Hematopoietic multipotent progenitor cell treated with erythropoietin and hydrocortisone succinate and interleukin-3 and kit ligand, for 17 days (in vitro differentiated cells): ENCODE measurements at places on chromosomes 11 and 22.

- no peak for DNase-seq
Observed at GRCh38 chr11:100434821-100435641, 252.1 kb upstream of the ARHGAP42 start.

DNA sequence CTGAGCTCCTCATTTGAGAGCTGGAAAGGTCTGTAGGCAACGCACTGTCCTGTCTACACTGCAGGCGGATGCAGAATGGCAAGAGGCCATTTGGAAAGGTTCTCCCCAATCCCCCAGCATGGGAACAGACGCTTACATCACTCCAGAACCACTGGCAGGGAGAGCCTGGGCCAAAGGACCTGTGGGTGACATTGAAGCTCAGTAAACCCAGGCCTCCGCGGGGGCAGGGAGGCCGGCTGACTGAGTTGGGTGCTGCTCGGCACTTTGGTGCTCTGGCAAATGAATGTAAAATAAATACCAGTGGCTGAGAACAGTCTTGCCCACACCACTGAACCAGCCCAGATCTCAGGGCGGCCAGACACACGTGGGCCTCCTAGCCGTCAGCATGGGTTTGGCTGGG lies 22.4 kb downstream of the TOM1 start:
- no peak for DNase-seq

DNA sequence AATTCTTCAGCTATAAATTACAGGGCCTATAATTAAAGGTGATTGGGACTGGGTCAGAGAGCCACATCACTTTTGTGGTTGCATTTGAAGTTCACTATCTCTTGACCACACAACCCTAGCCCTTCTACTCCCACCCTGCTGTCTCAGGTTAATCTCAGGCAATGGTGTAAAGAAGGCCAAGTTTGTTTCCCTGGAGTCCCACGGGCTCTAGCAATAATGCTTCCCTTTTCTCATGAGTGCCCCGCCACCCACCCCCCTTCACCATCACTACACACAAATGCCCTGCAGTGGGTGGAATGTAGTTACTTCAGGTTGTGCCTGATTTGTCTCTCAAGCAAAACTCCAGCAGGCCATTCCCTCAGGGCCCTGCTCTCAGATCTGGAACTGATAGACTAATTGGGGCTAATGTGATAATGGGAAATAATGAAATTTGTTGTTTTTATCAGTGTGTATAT lies 1.8 kb upstream of the EHF start:
- DNase-seq = no peak

- no peak for DNase-seq
Observed at GRCh38 chr11:128723531-128723930, 29.7 kb downstream of the FLI1 start.

- no peak for DNase-seq
Observed at GRCh38 chr11:75593286-75593915, 31.3 kb downstream of the SERPINH1 start.

DNA sequence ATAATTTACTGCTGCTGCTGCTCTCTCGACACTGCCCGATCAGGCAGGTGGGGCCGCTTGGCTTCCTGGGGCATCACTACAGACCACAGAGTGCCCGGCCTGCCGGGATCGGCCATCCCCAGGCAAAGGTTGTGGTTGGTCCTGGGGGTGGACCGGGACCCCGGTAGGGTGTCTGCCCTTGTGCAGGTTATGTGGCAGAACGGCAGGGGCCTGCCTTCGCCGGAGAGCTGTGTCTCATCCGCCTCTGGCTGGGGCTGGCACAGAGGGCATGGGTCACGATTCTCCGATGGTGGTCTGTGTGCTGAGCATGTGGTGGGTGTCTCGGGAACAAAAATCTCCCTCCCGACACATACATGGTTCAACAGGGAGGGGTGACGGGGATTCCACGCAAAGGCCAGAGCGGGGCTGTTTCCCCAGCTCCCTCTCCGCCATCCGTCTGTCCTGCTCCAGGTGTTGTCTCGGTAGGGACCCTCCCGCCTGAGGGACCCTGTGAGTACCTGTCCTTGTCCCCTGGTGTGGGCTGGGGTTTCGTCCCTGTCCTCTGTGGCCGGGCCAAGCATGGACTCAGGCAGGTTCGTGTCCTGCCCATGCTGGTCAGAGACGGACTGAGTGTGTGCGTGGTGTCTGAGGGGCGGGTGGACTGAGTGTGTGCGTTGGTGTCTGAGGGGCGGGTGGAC lies 7.8 kb downstream of the GRAMD4 start:
- DNase-seq = no peak

DNA sequence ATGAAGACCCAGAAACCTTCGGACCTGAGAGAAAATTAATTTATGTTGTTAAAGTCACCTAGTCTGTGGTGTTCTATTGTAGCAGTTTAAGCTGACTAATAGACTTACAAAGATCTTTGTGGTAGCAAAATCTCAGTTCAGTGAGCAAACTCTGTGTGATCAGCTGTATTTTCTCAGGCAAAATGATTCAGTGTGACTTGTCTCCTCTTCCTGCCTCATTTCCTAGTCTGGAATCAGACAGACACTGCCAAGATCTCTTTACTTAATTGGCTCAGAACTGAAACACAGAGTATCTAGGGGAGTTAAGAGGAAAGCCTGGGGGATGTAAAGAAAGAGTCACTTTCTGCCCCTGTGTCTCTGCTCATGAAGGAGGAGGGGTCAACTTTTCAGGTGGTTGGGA lies 564.7 kb downstream of the KCNA4 start:
- no peak for DNase-seq

DNA sequence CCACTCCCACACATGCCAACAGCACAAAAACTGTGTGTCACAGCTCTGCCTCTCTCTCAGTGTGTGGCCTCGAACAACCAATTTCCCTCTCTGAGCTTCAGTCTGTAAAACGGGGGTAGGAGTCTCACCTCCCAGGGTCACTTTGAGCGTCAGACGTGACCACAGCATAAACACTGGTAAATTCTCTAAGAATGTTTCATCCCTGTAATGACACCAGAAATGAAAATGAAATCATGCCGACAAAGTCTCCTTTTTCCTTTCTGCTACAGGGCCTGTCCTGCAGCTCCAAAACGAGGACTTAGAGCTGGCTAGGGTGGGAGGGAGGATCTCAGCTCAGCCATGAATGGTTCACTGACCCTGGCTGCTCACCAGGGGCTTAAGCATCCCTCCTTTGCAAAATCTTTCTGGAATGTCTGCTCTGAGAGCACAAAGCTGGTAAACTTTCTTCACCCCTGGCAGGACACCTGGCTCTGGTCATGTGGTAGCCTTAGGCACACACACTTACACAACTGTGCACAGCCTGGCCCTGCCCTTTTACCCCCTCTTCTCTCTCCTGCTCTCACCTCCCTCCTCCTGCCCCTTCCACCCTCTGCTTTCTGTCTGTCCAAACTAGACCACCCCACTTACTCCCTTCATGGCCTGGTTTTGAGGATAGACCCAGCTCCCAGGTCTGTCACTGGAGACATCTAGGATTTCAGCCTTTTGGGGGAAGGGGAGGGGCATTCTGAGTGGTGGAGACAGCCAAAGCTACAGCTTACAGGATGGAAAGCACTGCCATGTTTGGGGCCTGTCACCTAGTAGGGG lies 12.3 kb upstream of the TSKU start:
- no peak for DNase-seq

DNA sequence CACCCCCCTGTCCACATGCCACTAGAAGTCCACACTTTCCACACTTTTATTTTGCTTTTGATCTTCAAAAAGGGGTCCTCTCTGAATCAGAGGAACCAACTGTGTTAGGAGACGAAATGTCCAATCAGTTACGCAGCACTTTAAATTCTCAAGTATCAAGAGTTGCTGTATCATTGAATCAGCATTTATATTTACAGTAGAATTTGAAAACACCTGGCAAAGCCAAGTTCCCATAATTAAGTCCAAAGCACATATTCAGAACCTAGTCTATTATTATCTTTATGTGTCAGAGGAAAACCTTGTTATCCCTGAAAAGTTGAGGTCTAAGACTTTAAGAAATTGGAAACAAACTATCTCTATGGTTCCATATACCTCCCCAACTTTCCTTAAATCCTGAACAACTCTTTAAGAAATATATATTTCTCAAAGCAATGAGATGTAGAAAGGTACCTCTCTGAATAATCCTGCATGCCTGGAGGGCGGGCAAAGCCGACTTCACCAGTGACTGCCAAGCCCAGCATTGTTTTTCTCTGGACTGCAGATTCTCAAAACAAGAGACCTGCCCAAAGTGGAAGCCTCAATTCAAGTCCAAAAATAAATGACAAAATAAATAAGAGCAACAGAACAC lies 75.9 kb upstream of the ARFGAP3 start:
- DNase-seq = no peak

DNA sequence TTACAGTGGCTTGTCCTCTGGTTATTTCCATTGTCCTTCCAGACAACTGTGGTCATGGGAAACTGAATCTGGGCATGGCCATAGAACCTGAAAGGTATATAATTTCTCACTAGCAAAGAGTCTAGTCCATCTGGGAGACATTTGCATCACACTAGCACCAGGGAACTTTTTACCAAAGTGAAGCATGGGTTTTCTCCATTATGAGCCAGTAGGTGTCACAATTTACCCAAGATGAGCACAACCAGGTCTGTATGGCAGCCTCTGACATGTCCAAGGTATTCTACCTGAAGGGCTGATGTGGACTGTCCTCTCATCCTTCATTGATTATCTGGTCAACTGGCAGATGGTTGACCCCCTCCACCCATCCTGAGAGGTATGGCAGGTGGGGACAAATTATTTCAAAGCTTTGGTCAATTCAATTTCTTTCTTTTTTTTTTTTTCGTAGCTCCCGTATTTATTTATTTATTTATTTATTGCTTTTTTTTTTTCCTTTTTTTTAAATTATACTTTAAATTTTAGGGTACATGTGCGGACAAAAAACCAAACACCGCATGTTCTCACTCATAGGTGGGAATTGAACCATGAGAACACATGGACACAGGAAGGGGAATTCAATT lies 425.9 kb downstream of the TMEM135 start:
- no peak for DNase-seq

- no peak for DNase-seq
Observed at GRCh38 chr11:2451916-2452315, 7.1 kb downstream of the KCNQ1 start.

- no peak for DNase-seq
Observed at GRCh38 chr22:23404689-23405365, 175.3 kb downstream of the IGLL1 start.

DNA sequence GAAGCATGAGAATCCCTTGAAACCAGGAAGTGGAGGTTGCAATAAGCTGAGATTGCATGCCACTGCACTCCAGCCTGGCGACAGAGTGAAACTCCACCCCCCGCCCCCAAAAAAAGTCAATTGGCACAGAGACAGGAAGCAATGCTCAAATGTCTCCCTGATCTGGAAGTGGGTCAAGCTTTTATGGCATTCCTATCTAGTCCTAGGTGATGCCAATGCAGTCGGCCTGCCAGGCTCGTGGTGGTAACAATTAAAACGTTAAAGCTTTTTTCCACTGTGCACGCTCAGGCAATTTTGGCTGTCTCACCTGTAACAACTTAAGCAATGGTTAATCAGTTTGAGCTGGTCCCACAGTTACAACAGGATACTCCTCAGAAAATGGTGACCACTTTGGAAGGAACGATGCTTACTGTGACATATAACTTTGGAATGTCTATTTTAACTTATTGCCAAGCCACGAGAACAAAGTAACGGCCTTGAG lies 18.9 kb upstream of the PISD start:
- DNase-seq = no peak

DNA sequence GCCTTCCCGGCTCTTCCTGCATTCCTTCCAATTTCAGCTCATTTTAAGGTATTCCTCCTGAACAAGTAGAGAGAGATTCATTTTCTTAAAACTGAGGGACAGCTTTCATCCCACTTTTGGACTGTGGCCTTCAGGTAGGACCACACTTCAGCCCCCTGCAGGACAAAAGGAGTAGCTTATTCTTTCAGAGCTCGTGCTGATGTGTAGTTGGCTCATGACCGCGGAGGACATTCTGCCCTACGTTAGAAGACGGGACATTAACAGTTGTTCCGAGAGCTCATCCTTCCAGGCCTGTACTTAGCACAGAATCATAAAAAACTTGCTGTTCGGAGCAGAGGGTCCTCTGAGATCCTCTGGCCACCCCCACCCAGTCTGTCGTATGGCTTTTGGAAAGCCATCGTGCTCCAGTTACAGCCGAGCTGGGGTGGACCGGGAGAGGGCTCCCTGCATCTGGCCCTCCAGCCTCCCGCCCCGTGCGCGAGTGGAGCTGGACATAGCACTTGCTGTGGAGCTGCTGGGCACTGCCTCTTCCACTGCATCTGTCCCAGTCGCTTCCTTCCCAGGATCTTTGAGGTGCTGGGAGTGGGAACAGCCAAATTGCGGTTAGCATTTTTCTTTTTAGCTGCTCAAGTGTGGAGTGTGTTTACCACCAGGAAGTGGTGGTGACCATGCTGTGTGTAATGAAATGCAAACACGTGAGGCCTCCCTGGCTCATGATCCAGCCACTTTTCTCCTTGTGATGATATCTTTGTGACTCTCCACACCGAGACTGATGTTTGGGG lies 250.3 kb downstream of the TBC1D22A start:
- no peak for DNase-seq

- peak; percentile 89 for DNase-seq
Observed at GRCh38 chr11:65170058-65170534, at the start of gene SPDYC. Gene SPDYC (plus strand): TSS chr11:65170233. CDS start chr11:65171358, 1,125 bp downstream.

DNA sequence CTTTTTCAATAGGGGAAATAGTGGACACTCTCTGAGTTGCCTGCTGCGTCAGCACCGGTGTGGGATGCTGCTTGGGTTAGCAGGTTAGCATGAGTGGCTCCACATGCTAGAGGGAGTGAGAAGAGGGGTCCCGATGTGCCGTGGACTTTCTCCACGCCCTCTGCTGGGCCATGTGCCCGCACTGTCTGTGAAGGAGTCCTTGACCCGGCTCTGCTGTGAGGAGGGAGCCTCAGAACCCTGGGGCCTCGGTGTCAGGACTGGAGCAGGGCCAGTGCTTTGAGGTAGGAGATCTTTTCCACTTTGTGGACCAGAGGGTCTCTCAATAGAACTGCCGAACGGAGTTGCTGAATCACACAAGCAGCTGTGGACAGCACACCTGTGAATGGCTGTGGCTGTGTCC lies 14.8 kb downstream of the CTTN start:
- no peak for DNase-seq

GRCh38 chr11:101436511-101437142 lies 147.2 kb downstream of the TRPC6 start:
- no peak for DNase-seq

- no peak for DNase-seq
Observed at GRCh38 chr11:5343474-5344335, at the start of gene OR51B5. Gene OR51B5 (minus strand): TSS chr11:5343524. CDS start chr11:5343524, 0 bp downstream.

DNA sequence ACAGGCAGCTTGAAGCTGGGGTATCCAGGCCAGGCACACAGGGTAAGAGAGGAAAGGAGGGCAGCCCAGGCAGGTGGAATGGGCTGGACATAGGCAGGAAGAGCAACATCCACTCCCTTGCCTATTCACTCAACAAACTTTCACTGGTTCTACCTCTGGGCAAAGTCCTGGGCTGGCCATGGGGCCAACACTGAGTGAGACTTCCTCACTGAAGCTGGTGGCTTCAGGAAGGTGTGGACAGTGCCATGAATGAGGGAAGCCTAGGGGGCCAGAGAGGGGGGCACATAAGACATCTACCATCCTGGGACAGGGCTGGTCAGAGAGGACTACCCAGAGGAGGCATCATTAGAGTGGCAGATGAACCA lies 44.9 kb upstream of the TCF20 start:
- DNase-seq = no peak
